ENCODE measurements at places on chromosomes 4 and X. TPM values are rescaled to one million over a fixed set of nuclear protein-coding genes. Genes with fewer than 3 reads are reported as not detected.

Gene USP51
- total RNA-seq, result 0.49 TPM

Gene ARMCX2
- 27.3 TPM for total RNA-seq

Gene BMPR1B
- total RNA-seq, result not detected

- no peak for DNase-seq
Observed at GRCh38 chrX:84047339-84047738, 140.7 kb downstream of the RPS6KA6 start.

- no peak for DNase-seq
Observed at GRCh38 chr4:80228460-80228859, 31.2 kb downstream of the PRDM8 start.

DNA sequence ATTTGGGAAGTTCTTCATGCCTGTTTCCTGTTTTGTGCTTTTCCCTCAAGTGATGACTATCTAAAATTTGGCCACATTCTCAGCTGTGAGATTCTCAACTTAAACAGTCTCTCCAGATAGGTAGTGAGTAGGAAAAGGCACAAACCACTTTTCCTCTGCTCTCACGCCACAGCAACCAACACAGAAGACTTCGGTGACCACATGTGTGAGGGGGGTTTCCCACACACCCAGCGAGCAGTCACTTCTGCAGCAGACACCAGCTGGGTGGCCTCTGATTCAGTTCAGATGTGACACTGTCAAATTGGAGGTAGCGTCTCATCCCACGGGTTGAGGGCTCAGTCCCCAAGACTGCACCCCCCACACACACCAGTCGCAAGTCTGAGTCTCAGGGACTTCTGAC lies 25.1 kb upstream of the CLDN34 start:
- peak; percentile 35 for DNase-seq

GRCh38 chr4:7841071-7841470 lies 98.6 kb downstream of the AFAP1 start:
- DNase-seq, result no peak

GRCh38 chr4:52266537-52267137 lies 215.5 kb downstream of the SPATA18 start:
- no peak for DNase-seq

- DNase-seq, result no peak
Observed at GRCh38 chrX:39536211-39536610, 561.5 kb downstream of the BCOR start.

DNA sequence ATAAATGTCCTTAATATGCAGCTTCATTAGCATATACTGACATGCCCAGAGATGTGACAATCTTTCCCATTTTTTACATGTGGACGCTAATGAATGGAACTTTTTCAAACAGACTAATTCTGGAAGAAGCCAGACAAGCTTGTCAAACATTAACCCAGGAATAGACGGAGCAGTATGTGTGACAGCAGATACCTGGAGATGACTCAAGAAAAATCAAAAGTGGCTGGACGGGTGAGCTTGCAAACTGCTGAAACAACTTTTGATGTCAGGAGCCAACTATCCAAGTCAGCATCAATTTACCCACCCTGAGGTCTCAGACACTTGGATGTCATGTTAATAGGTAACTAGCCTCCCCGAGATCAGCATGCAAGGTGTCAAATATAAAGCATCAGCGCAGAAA lies 183.0 kb downstream of the PACRGL start:
- no peak for DNase-seq

GRCh38 chr4:3343358-3343757 lies 50.5 kb downstream of the RGS12 start:
- DNase-seq, result no peak
